ENCODE measurements at places on chromosomes 3 and 15.

DNA sequence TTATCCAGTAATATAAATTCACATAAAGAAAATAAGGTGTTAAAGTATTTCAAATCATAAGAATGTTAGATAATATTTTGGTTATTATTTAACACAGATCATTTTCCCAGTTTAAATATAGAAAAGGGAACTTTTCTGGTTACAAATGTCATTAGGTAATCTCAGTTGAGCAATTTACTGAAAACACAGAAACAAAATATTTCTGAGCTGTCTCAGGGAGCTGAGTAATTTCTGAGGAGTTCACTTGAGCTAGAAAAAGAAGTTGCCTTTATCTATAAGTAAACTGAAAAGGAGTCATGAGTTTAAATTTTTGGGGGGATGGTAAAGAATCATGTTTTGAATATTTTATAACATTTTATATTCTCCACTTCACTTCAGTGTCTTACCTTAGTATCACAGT, 855.4 kb upstream of the ARPP21 start:
- DNase-seq: no peak

- DNase-seq: no peak
These were observed 16.4 kb upstream of the THSD4 start for GRCh38 chr15:71098920-71099319.

DNA sequence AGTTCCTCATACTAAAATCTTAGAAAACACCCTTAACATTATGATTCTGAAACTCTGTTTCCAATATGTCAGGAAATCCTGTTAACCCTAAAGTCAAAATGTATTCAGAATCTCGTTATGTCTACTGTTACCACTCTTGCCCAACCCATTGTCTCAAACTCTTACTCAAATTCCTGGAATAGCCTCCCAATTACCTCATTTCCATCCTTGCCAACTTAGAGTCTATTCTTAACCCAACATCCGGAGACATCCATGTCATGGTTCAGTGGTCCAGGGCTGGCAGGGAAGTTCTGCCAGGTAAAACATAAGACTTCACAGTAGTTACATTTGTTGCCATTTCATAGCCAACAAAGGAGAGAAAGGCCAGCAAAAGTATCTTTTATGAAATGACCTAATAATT, 593.9 kb downstream of the PYDC2 start:
- no peak for DNase-seq

DNA sequence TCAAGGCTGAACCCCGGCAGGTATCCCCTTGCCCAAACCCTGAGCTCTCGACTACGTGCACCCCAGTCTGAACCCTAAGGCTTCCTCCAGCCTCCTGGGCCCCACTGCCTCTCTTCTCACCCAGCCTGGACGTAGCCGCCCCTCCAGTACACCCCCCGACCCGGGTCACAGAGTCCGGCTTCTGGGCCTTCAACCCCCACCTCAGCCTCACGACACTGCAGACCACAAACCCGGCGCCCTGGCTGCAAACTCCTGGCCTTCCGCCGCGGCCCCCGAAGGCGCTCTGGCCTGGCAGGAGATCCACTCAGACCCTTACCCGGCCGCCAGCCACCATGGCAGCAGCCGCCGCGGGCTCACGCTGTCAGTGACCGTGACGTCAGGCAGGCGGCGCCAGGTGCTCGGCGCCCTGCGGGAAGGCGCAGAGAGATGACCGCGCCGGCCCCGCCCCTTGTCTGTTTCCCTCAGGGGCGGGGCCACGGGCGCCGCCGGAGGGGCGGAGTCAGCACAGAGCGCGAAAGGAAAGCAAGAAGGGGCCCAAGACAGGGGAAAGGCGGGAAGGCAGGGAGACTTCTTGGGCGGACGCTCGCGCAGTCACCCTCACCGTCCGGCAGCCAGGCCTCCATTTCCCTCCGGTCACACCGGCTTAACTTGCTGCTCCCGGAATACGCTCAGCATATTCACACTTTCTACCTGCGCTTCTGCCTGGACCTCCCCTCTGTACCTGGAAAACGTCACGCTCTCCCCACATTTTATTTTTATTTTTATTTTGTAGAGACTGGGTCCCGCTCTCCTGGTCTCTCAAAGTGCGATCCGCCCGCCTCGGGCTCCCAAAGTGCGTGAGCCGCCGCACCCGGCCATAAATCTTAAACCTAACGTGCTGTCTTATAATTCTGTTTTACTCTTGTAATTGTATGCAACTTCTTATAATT, at the start of gene RMDN3:
Gene RMDN3, minus strand, starts transcription at position 372 of the 929 bp plus-strand sequence. CDS start 471 bp downstream, outside the sequence.
- peak; percentile 94 for DNase-seq

DNA sequence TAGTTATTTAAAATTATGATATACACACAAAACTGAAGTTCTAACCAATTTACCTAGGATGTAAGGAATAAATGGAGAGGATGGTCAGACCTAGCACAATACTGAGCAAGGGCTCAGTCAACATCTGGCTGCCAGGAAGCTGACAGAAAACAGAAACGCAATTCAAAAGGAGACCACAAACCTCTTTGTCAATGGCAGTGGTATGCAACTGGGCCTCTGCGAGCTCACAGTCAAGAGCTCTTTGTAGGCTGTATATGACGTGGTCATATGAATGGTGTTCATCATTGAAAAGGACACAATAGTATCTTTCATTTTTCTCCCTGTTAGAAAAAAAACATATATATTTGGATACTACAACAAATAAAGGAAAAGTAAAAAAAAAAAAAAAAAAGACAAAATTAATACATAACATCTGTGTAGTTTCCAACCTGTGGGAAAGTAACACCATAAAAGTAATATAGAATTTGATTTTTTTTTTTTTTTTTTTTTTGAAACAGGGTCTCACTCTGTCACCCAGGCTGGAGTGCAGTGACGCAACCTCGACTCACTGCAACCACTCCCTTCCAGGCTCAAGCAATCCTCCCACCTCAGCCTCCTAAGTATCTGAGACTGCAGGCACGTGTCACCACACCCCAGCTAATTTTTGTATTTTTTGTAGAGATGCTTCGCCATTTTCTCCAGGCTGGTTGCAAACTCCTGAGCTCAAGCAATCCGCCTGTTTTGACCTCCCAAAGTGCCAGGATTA, 37.9 kb downstream of the UBR1 start:
- no peak for DNase-seq

Data from activated CD8-positive, alpha-beta memory T cell treated with anti-CD3 and anti-CD28 coated beads, Interleukin-2, amount 50 U/mL, for 4 hours (primary cell).